ENCODE measurements at places on chromosomes 4 and X. TPM values are rescaled to one million over a fixed set of nuclear protein-coding genes. Genes with fewer than 3 reads are reported as not detected.

KCNE5 gene
- total RNA-seq = under 0.01 TPM

PNMA6F gene
- not detected for total RNA-seq

CLIC2 gene
- total RNA-seq = 10.4 TPM

TMEM150C gene
- 9.8 TPM for total RNA-seq

Data from bladder microvascular endothelial cell (primary cell).